ENCODE measurements at places on chromosomes 6 and 20. TPM values are rescaled to one million over a fixed set of nuclear protein-coding genes. Genes with fewer than 3 reads are reported as not detected.

- peaks cover 10% of the 10 kb centered on the region for H3K27me3 ChIP-seq
- H3K4me3 ChIP-seq: no peak overlapping the region
- no peaks in the 10 kb centered on the region for H3K4me1 ChIP-seq
These were observed 684.8 kb downstream of the QKI start for GRCh38 chr6:164099269-164099865.

DNA sequence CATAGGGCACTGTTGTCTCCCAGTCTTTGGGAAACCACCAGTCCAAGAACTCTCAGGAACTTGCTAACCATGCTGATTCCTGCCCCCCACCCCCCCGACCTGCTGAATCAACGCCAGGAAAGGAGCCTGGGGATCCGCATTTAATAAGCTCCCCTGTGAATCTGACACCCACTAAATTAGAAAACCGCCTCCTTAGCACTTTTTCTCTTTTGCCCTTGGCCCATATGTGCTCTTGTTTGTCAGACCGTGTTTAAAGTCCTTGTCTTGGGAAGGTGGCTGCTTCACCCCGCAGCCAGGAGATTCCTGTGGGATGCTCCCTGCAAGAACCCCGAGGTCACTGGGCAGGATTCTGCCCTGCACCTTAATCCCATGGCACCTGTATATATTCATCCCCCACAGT, 15.7 kb upstream of the FOXP4 start:
- H3K36me3 ChIP-seq: no peaks in the 10 kb centered on the region
- H3K4me3 ChIP-seq: no peak overlapping the region
- H3K27me3 ChIP-seq: peaks cover 4% of the 10 kb centered on the region
- H3K4me1 ChIP-seq: peaks cover 33% of the 10 kb centered on the region

DNA sequence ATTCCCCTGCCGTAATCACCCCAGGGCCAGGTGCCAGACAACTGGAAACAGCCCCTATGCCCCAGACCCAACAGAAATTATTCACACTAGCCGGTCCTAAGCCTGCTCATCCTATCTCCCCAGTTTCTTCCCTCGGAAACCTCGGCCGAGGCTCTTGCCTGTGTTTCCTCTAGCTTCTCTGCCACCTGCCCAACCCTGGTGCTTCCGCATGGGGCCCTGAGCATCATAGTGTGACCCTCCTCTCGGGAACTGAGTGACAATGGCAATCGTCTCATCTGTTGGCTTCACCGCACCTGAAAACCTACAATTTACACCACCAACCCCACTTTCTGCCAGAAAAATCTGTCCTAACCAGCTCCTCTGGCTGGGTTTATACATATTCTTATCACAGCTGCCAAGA, 257.3 kb downstream of the SOD2 start:
- DNase-seq: no peak
- no peaks in the 10 kb centered on the region for H3K4me1 ChIP-seq
- no peaks in the 10 kb centered on the region for H3K27me3 ChIP-seq
- H3K36me3 ChIP-seq: no peaks in the 10 kb centered on the region

- H3K4me1 ChIP-seq: peaks cover 8% of the 10 kb centered on the region
- no peak overlapping the region for H3K27ac ChIP-seq
- H3K27me3 ChIP-seq: no peaks in the 10 kb centered on the region
- no peak overlapping the region for H3K4me3 ChIP-seq
These were observed 2.5 kb upstream of the SRC start for GRCh38 chr20:37343212-37343993.

GRCh38 chr6:108368431-108369030, 73.7 kb downstream of the AFG1L start:
- DNase-seq: no peak
- peaks cover 3% of the 10 kb centered on the region for H3K4me1 ChIP-seq
- H3K36me3 ChIP-seq: peaks cover 3% of the 10 kb centered on the region

DNA sequence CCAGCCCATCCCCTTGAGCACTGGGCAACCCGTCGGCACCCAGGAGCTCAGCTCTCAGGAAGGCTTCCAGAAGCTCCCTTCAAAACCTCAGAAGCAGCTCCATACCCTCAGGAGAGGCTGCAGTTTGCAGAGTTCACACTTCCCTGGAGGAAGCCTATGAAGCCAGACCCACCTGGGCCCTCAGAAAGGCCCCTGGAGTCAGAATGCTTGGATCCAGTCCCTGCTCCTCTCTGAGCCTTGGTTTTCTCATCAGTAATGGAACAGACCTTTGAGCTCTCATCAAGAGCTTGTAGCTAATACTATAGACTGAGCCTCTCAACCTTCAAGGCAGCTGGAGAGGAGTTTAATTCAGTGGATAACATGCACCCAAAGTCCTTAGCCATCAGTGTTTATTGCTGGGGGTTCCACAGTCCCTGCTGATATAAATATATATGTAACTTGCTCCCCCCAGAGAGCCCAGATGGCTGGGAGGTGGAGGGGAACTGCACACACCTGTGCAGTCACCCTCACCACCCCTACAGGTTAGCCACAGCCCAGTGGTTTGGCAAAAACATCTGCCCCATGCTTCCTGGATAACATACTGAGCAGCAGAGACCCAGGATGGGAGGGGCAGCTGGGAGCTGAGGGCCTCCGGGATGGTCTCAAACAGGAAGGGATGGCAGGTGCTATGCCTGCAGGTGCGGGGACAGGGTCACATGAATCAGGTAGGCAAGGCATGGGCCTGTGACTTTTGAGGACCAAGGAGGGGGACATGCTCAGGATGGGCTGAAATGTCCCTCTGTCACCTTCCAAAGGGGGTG, 120.1 kb downstream of the SNX5 start:
- no peaks in the 10 kb centered on the region for H3K4me1 ChIP-seq
- H3K27me3 ChIP-seq: no peaks in the 10 kb centered on the region
- H3K27ac ChIP-seq: no peak overlapping the region
- H3K4me3 ChIP-seq: no peak overlapping the region

- no peaks in the 10 kb centered on the region for H3K4me1 ChIP-seq
- no peak overlapping the region for H3K4me3 ChIP-seq
- H3K27ac ChIP-seq: no peak overlapping the region
- no peaks in the 10 kb centered on the region for H3K36me3 ChIP-seq
- H3K27me3 ChIP-seq: no peaks in the 10 kb centered on the region
- no peak for DNase-seq
These were observed 40.8 kb upstream of the RNF182 start for GRCh38 chr6:13883966-13884365.

DNA sequence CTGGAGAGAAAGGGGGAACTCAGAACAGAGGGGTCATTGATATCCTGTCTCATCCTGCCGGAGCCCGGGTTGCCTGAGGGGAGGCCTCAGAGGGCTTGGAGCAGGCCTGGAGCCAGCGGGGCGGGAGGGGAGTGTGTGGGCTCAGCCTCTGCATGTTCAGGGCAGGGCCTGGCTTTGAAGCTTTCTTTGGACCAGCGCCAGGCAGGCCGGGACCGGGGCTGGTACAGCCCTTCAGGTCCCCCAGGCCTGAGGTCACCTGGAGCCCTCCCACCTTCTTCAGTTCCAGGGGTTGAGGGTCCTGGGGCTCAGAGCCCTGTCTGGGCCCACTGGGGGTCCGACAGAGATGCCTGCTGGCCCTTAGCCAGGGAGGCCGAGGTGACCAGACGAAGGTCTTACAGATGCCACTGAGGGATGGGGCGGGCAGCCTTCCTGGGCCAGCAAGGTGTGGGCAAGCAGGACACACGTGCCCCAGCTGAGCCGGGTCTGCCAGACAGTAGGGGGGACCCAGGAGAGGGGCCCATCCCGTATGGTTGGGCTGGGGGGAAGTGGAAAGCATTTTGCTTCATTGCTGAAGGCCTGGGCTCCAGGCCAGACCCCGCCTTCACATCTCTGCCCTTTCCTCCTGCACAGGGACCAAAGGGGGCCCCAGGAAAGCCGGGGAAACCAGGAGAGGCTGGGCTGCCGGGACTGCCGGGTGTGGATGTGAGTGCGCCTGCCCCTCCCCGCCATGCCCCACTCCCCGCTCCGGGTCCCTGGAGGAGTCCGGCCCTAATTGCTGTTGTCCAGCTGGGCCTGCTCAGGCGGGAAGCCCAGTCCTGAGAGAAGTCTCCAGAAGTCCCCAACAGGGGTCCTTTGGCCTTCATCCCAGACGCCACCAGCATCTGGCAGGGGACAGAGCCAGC, 2.0 kb downstream of the COL9A3 start:
- no peak overlapping the region for H3K4me3 ChIP-seq
- H3K27ac ChIP-seq: no peak overlapping the region
- no peaks in the 10 kb centered on the region for H3K36me3 ChIP-seq
- no peak for DNase-seq

DNA sequence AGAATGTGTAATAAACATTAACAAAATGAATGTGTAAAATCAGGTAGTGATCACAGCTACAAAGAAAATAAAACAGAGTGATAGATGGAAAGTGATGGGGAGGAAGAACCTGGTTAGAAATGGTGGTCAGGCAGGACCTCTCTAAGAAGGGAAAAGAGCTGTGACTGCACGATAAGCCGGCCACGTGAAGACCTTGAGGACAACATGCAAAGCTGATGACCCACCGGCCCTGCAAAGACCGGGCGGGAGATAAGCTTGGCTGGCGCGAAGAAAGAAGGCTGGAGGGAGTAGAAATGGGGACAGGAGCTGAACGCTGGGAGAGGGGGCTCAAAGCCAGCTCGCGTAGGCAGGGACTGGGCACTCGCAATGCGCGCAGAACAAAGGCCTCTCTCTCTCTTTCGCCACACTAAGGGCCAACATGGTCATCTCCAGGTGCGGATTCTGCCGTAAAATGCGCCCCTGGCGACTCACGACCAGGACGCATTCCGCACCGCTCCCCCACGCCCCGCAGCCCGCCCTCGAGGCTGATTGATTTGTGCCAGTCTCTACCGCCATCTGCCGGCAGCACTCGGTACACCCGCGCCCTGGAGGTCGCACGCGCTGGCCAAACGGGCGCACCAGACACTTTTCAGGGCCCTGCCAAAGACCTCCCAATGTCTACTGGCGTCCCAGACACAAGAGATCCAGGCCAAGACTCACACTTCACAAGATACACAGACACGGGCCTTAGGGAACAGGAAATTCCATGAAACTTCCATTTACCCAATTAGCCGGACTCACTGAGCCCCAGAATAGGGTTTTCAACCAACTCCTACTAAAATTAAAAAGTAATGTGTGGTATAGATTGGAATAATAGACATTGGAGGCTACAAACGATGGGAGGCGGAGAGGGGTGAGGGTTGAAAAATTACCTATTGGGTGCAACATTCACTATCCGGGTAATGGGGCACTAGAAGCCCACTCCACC, 9.4 kb downstream of the DEFB132 start:
- H3K27ac ChIP-seq: peak overlapping the region; percentile 38
- DNase-seq: peak; percentile 93
- H3K4me1 ChIP-seq: peaks cover 14% of the 10 kb centered on the region
- H3K27me3 ChIP-seq: peaks cover 3% of the 10 kb centered on the region

- peaks cover 2% of the 10 kb centered on the region for H3K36me3 ChIP-seq
- no peak for DNase-seq
- H3K4me1 ChIP-seq: no peaks in the 10 kb centered on the region
- H3K27me3 ChIP-seq: no peaks in the 10 kb centered on the region
These were observed 25.9 kb downstream of the MRS2 start for GRCh38 chr6:24428615-24429014.

DNA sequence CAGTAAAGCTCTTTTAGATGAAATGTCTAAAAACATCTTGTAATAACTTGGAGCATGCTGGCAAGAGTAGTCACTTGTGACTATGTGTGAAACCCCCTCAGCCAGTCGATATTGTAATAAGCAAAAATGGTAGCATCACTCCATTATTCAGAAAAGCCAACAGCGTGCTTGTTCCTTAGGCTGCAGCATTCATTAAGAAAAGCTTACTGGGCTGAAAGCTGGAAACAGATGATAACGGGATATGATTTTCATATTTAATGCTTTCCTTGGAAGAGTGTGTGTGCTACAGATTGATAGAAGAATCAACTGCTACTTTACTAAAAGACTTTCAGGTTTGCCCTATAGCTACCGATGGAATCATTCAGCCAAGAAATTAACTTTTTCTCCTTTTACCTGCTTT, 20.3 kb downstream of the KIZ start:
- no peak overlapping the region for H3K27ac ChIP-seq
- no peak for DNase-seq
- no peaks in the 10 kb centered on the region for H3K4me1 ChIP-seq
- peaks cover 9% of the 10 kb centered on the region for H3K36me3 ChIP-seq

DNA sequence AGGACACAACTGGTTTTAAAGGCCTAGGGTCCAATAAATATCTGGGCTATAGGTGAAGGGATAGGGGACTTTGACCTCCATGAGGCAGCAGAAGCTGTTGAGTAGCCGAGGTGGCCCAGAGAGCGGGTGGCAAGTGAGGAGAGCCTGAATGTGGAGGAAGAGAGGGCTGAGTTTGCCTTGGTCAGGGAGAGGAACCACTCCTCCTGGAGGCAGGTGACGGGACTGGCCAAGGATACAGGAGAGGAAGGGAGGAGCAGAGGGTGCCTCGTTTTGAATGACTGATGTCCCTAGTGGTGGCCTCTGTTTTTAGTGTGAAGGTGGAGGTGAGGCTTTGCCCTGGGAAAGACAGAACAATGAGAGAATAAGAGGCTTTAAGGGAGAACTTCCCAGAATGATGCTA, 19.1 kb upstream of the AAR2 start:
- no peak overlapping the region for H3K4me3 ChIP-seq
- no peak for DNase-seq
- H3K27ac ChIP-seq: no peak overlapping the region
- no peaks in the 10 kb centered on the region for H3K27me3 ChIP-seq
- H3K36me3 ChIP-seq: no peaks in the 10 kb centered on the region

GRCh38 chr6:44263354-44264100, 1.8 kb downstream of the NFKBIE start:
- H3K27me3 ChIP-seq: peaks cover 1% of the 10 kb centered on the region
- H3K4me1 ChIP-seq: peaks cover 40% of the 10 kb centered on the region
- H3K36me3 ChIP-seq: peaks cover 14% of the 10 kb centered on the region
- H3K4me3 ChIP-seq: peak overlapping the region; percentile 96
- DNase-seq: peak; percentile 66

- no peaks in the 10 kb centered on the region for H3K27me3 ChIP-seq
- H3K36me3 ChIP-seq: no peaks in the 10 kb centered on the region
- no peak overlapping the region for H3K4me3 ChIP-seq
- DNase-seq: no peak
These were observed 20.3 kb upstream of the SPDEF start for GRCh38 chr6:34576286-34576955.

Gene TCF15
- not detected for total RNA-seq

Gene HNF4A
- not detected for total RNA-seq

Gene TREM2
- total RNA-seq: not detected

Gene FABP7
- total RNA-seq: not detected

Gene BTN1A1
- total RNA-seq: 0.07 TPM

Gene OR2H1
- not detected for total RNA-seq

Gene ACTL10
- total RNA-seq: 1.0 TPM
